ENCODE measurements at places on chromosomes 2 and 18.

DNA sequence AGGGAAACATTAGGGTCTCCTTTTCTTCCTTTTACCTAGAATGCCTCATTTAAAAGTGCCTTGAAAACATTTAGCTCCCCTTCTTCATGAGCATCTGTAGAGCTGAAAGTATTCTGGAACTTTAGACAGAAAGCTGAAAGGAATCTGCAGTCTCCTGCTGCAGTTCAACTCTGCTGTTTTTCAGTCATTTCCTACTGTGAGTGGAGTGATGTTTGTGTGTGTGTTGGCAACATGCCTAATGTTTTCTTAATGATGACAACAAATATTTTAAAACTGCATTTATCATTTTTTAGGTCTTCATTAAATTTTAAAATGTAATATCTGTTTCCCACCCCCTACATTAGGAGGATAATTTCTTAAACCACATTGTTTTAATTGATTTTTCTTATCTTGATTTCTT lies 66.6 kb downstream of the TWSG1 start:
- no peak for DNase-seq

DNA sequence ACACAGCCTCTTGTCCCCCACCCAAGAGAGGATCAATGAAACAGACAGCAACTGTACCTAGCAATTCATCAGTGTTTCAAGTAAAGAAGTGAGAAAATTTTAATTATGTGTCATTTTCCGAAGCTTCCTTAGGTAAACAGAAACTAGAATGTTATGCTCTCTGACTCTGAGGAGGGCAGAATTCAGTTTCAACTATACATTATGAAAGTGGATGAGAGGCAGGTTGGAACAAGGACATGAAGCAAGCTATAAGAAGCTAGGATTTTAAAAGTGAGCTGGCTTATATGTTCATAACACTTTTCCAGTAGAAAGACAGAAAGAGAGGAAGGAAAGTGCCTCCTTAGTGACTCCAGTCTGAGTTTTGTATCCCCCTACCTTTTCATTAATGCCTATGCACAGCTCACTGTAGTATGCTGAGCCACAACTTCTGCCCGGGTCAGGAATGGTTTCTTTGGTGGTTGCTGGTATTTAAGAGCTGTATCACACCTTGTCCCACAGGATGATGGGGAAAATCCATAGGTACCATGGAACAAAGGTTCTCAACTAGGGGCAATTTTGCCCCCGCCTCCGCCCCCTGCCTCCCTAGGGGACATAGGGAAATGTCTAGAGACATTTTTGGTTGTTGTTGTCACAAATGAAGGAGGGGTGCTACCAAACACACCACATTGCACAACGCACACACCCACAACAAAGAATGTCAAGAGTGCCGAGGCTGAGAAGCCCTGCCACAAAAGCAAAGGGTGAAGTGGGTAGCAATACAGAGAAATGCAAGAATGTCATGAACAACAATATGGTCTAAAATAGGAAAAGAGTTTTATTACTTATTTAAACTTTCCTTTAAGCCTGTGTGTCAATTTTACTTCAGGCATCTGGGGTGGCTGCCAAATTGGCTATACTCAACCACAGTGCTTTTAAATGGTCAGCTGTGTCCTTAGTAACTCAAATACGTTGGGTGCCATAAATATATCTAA lies 161.0 kb upstream of the ZFP36L2 start:
- no peak for DNase-seq

DNA sequence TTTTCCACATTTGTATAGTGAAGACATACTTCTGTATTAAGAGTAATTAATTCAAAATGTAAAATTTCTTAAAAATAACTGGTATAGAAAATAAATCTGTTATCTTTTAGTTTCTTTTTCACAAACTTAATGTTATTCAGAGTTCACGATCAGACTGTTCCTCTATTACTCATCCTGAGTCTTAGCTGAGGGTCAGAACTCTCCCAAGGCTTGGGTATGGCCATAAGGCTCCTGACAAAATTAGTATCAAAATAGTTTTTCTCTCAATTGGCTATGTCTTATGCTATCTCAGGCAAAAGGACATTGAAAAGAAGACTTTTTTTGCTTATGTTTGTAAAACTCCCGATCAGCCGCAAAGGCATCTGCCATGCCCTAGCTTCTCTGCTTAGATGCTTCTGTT lies 56.1 kb upstream of the NAB1 start:
- DNase-seq = no peak

GRCh38 chr2:179569831-179570233 lies 291.6 kb downstream of the ZNF385B start:
- DNase-seq = no peak

DNA sequence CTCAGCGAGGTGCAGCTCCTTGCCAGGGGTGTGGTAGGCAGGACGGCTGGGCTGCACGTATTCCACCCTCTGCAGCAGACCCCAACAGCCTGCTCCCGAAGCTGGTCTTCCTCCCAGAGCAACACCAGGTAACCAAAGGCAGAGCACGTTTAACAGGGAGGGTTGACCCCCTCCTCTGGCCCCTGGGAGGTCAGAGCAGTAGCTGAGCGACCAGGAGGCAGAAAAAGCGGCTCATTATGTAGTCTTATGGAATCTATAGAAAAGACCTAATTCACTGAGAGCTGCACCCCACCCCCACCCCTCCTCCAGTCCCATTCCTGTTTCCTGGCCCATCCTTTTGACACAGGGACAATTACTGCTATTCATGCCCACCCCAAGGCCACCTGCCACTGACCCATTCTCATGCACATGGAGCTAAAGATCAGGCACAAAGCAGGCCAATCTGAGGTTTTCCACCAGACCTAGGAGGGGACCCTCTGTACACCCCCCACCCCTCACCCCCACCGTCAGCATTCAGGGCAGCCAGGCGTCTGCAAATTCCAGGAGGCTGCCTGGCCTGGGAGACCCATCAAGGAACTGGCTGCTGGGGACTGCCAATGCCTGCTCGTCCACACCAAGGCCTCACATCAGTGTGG lies 60.9 kb upstream of the FZD7 start:
- no peak for DNase-seq

- DNase-seq = no peak
These were observed 114.1 kb downstream of the WDSUB1 start for GRCh38 chr2:159172403-159172802.

DNA sequence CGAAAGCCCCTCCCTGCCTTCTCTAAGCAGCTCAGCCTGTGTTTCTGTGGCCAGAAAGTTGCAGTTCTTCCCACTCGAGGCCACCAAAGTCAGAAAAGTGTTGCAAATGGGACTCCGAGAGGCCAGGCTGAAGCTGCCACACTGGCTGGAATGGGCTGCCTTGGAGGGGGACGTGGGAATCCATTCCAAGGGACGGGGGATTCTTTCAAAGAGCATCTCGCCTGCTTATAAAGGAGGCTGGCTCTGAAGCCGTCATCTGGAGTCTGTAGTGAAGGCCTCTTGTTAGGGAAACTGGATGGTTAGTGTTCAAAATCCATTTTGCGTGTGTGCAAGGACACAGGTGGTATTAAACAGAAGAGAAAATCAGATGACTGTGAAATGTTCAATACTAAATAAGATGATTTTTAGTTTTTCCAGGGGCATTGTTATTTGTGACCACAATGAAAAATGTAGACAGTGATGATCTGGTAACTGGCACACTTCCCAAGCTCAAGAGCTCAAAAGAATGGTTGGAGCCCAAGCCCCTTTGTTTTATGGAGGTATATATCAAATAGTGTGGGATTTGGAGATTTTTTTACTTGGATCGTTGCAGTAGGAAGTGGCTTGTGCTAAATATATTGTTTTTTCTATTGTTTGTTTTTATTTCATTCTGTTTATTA lies 782 bp downstream of the FAM228B start:
- DNase-seq = no peak

- DNase-seq = no peak
These were observed 170.1 kb downstream of the LAMA1 start for GRCh38 chr18:6947338-6948030.

All from natural killer cell (primary cell).